Stimulated activated CD4-positive, alpha-beta T cell treated with anti-CD3 and anti-CD28 coated beads, Interleukin-12 subunit alpha, Interleukin-12 subunit beta, amount 100 ng/mL, for 48 hours (primary cell): ENCODE measurements at places on chromosomes 2 and 18.

DNA sequence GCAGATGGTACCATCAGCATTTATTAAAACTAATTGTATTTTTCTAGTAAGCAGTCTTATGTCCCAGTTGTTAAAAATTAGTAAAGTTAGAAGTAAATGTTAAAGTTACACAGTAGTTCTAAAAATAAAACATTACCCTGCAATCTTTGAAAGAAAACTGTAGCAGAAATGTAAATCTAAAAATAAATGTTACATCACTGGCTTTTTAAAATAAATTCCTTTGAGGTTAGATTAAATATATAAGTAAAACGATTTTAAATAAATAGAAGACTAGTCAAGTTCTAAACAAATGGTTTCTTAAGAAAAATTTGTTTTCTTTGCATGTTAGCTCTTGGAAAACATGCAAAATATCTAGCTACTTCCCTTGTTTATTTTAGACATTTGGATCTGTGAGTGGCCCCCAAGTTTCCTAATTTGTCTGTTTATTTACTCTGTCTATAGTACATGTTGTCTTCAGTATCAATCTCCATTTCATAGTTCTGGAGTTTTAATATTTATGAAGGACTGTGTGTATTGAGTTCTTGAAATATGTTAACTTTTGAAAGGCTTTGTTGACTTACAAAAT is 58.2 kb downstream of the GLS start:
- DNase-seq, result no peak

DNA sequence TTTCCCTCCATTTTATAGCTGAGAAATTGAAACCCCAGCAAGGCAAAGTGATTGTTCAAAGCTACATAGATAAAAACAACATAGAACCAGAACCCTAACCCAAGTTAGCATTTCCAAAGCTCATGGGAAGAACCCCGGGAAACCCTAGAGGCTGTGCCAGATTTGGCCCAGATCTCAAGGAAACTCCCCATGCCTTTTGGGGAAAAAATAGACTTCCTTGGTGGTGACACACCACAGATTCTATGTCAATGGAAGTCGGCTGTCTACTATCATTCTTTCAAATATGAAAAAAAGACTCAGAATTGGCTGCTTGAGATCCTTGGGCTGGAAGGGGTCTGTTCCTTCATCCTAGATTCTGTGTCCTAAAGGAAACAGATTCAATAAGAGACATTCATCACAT is 8.4 kb downstream of the COL6A3 start:
- DNase-seq, result no peak

DNA sequence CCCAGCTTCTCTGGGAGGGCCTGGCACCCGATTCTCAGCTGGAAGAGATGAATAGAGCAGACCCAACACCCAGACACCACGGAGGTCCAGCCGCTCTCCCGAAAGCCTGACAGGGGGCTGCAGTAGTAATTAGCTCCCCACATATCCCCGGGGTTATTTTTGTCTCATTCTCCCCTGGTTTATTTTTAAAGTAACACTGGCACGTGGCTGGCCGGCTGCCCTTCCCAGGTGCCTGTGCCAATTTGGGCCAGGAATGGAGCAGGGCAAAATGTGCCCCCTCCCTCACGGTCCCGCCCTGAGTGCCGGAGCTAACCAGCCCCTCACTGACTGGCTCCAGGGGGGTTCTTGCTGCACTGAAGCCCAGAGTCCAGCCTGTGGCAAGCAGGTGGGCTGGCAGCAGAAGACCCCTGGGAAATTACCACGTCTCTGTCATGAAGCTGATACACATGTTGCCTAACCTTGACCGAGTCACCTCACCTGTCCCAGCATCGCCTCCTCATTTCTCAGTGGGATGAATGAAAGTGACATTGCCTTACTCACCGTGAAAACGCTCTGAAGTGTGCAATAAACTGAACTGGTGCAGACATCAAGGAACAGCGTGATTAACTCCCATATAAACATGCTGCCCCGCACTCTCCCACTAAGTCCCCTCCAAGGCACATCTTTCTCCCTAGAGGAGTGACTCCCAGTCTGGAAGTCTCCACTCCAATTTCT is 18.4 kb downstream of the KCNK3 start:
- no peak for DNase-seq

- no peak for DNase-seq
These were observed 13.8 kb downstream of the RFTN2 start for GRCh38 chr2:197661626-197662025.

- DNase-seq, result no peak
These were observed 128.6 kb upstream of the WDR75 start for GRCh38 chr2:189312643-189313042.

GRCh38 chr2:23526114-23526513 is 141.1 kb downstream of the KLHL29 start:
- no peak for DNase-seq

GRCh38 chr2:34371711-34372110 is 772.6 kb upstream of the FAM98A start:
- no peak for DNase-seq

DNA sequence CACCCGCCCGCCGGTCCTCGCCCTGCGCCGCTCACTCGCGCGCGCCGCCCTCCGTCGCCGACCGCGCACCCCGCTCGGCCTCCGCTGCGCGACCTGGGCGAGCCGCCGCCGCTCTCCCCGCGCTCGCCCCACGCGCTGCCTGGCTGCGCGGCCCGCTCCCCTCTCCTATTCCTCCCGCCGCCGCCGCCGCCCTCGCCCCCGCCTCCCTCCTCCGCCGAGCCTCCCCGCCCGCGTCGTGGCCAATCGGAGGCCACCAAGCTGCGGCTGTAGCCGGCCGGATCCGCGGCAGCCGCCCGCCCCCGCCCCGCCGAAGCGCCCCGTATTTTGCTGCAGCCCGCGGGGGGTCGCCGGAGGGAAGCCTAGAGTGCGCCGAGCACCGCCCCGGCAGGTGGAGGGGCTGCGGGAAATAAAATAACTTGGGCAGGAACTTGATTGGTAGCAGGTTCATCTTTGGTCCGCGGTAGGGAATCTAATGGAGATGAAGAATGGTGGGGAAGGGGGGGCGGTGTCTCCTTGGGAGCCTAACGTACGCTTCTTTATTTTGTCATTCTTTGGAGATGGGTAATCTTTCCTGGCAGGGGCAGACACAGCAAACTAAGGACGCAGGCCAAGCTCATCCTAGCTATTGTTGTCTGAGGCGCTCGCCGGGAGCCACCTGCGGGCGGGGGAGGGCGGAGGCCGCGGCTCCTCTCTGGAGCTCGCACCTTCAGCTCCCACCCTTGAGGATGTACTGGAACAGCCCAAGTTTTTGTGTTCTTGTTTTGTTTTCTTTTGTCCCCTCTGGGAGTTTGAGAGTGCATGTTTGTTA is 1.1 kb upstream of the CDH2 start:
- DNase-seq, result no peak

- DNase-seq, result no peak
These were observed 3.6 kb upstream of the KIAA2012 start for GRCh38 chr2:202069170-202070067.

DNA sequence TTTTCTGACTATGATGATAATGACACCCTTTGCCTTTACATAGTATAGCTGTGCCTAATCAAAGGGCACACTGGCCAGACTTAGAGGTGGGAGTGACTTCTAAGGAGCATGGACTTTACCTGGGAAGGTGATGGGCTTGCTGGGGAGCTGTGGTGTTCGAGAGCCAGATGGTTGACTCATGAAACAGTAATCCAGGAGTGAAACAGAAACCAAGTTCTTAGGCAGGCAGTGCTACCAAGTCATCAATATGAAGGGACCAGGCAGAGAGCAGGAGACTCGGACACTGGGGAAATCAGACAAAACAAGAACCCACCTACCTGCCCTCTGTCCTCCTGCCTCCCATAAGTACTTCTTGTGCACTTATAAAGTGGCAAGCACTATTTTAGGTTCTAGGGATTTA is 430.4 kb downstream of the DLGAP1 start:
- no peak for DNase-seq

- no peak for DNase-seq
These were observed 447 bp downstream of the TRAF3IP1 start for GRCh38 chr2:238320648-238321281.

DNA sequence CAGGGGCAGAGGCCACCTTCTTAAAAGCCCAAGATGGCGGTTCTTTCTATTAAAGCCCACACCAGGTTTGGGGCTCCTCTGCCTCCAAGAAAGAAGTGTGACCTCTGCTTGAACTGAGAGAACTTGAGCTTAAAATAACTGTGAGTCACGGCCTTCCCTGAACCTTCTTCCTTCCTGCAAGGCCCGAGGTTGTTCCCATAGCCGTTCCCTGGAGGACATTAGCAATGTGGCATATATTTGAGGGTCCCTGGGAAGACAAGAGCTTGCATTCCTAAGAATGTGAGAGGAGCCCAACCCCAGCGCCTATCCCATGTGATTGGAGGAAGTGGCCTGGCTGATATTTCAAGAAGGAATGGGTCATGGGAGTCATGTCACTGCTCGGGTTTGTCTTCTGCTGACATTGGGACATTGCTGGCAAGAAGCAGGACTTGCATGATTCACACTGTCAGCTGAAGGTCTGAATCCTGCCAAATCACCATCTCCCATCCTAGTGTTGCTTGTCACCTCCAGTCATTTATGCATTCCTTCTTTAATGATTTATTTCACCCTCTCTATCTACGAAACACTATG is 168.1 kb downstream of the TRIB2 start:
- DNase-seq, result no peak

GRCh38 chr2:209582281-209582680 is 158.4 kb downstream of the MAP2 start:
- no peak for DNase-seq

DNA sequence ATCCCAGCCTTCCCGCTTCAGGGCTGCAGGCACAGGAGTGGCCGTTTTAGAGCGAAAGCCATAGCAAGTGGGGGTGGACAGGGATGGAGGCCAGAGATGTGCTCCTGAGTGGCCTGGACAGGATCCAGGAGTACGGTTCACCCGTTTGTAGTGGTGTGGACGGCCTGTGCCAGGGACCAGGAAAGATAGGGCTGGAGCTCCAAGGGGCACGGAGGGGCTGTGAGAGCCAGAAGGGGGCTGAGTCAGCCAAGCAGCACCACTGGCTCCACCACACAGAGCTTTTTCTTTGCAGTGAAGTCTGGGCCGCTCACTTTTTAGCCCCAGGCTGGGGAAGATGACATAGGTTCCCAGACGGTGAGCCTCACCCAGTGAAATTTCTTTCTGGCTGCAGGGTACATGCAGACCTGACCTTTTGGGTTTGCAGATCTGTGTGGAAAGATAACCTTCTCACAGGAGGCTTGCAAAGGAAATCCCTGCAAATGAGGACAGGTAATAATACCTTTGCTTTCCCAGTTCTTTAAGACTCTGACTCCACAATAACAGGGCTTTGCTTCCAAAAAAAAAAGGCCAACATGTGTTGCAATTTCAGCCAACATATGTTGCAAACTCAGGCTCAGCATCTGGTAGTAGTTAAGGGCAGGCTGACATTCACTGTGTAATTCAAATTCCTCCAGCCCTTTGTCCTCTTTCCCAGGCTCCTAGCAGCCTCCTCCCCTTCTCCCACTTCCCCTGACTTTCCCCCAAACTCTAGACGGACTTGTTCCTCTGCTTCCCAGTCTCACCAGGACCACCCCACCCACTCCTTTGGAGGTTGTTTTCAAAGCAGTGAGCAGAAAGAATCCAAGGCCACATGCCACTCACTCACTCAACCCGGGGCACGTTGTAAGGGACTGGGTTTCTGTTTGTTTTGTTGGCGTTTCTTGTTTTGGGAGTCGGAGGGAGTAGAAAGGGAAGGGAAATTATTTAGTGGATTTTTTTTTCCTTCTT is 20.3 kb upstream of the LAPTM4A start:
- DNase-seq, result no peak
